NCI-H82 (cell line): ENCODE measurements at places on chromosomes 7 and 10.
A peak's percentile ranks its signal among the peaks of the same experiment; 100 is the strongest.

GRCh38 chr10:6142644-6143043 is 53.8 kb downstream of the RBM17 start:
- peak; percentile 29 for DNase-seq

- DNase-seq, result no peak
Observed at GRCh38 chr10:113907166-113907565, 52.7 kb downstream of the NHLRC2 start.

DNA sequence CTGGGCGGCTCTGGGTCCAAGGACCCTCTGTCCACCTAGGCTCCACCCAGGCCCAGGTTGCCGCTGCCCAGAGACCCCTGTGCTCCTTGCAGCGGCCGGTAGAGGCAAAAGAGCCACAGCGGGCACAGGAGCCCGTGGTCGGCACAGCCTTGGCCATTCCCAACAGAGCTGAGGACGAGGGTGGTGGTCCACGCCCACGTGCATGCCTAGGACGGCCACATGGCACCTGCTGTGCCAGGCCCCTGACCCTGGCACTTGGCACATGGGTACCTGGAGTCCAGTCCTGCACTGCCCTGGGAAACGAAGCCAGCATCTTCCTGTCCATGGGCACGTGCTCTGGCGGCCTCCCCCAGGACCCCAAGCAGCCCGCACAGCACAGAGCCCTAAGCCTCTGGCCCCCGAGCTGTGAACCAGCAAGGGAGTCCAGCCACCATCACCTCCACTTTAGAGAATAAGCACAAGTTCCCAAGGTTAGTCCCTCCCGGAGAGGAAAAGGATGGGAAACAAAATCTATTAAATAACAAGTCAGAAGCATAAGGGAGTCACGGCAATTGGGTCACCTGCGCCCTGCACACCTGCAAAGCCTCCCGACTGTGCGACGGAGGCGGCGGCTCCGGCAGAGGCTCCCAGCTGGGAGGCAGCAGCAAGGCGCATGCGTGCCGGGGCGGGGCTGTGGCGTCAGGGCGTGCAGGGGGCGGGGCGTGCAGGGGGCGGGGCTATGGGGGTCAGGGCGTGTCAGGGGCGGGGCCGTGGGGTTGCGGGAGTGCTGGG is 59.1 kb downstream of the STK32C start:
- DNase-seq, result peak; percentile 43

- no peak for DNase-seq
Observed at GRCh38 chr7:99788554-99788953, 4.6 kb upstream of the CYP3A4 start.

DNA sequence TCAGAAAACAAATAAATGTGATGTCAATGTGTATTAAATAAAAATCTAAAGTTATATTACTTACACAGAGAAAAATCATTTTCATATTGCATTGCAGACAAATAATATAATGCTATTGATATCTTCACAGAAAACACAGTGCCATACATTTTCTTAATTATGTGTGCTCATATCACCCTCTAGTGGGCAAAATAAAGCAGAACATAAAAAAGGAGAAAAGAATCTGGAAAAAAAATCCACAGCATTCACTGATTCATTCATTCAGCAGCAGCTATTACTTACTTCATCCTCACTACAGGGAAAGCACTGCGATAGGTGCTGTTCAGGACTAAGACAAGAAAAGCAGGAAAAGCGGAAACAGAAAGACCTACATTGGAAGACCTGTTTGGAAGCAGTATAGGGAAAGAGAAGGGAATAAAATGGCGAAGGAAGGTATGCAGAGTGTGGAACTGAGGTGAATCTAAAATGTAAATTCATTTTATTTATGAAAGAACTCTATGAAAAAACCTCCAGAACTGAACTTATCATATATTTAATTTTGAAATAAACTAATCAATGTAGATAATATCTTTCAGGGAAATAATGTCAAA is 73.2 kb downstream of the POT1 start:
- DNase-seq, result peak; percentile 59

- no peak for DNase-seq
Observed at GRCh38 chr7:100865372-100865911, 1.7 kb upstream of the TRIP6 start.

GRCh38 chr7:117972606-117973005 is 99.4 kb upstream of the CTTNBP2 start:
- no peak for DNase-seq

- DNase-seq, result no peak
Observed at GRCh38 chr10:127044186-127044585, 139.0 kb downstream of the DOCK1 start.
